ENCODE measurements at places on chromosomes 7 and 10.

- no peak for DNase-seq
Observed at GRCh38 chr7:110897538-110897937, 193.4 kb upstream of the LRRN3 start.

DNA sequence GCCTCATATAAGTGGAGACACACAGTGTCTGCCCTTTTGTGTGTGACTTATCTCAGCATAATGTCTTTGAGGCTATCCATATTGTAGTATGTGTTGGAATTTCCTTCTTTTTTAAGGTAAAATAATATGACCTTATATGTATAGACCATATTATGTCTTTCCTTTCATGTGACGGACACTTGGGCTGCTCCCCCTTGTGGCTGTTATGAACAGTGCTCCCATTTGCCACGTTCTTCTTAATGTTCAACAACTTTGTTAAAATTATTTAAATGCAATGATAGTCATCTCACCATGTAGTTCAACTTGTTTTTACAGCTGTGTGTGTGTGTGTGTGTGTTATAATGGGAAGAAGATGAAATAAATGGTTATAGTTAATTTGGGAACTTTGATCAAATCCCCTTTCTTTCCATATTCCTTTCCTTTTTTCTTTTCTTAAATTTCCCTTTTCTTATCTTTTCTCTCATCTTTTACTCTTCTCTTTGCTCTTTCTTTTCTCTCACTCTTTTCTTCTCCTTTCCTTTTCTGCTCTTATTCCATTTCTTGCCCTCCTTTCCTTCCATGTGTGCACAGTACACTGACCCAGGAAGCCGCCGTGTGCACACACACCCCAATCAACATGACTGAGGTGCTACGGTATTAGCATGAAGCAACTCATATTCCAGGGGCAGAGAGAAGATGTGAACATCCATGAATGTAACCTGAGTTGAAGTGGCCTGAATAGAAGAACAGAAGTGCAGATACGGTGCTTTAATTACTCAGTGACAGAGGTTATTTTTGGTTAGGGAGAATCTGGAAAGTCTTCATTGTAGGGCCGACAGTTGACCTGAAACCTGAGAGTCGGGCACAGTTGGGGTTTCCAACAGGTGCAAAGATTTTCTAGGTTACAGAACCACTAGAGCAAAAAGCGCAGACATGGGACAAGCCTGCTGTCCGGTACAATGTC, 596.6 kb downstream of the SDK1 start:
- no peak for DNase-seq

GRCh38 chr10:55630491-55631056, 730.5 kb downstream of the ZWINT start:
- DNase-seq, result no peak

DNA sequence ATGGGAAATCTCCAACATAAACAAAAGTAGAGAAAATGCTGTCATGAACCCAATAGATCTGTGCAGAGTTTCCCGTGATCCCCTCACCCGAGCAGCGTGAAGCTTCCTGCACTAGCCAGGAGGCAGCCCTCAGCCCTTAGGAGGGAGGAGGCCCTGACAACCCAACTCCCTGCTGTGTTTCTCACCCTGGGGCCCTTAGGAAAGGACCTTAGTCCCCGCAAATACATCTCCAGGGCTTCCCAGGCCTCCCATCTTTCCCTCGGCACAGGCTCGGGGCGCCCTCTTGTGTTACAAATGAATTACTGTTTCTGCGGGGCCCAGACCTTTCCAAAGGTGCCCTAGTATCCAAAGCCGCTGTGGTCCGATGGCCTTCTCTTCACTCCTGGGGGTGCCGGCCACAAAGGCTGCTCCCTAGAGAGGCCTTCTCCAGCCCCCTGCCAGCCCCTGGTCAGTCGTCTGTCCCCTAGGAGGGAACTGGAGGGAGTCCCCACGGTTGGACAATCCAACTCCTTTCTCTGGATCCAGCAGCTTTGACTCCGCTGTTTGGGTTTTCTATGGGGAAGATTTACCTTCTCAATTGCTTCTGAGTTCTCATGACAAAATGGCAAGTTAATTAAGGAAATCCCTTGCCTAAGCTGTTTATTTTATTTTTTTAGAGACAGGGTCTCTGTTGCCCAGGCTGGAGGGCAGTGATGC, 49.9 kb upstream of the SH2B2 start:
- peak; percentile 18 for DNase-seq

DNA sequence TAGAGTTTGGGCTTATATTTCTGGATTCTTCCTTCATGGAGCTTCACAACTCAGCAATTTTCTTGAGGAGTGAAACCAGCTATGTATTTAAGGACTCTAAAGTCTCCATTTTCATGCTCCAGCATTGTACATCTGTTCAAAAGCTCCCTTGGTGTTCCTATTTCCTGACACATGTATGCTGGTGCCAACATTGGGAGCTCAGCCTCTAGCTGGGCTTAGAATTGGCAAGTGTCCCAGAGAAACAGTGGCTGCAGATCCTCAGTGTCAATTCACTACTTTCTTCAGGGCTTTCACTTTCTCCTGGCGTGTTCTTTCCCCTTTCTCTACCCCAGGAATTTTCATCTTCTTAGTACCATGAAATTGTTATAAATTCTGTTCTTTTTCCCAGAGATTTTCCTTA, 103.1 kb downstream of the ZNF467 start:
- DNase-seq, result no peak

GRCh38 chr7:70569335-70569819, 562.6 kb upstream of the GALNT17 start:
- no peak for DNase-seq

Measured in stimulated activated CD4-positive, alpha-beta T cell treated with anti-CD3 and anti-CD28 coated beads, Interleukin-15, amount 100 ng/mL, for 1 hour (primary cell).